Omental fat pad (tissue), 4 donors: ENCODE measurements at places on chromosomes 13 and 19. TPM values are rescaled to one million over a fixed set of nuclear protein-coding genes. Genes with fewer than 3 reads are reported as not detected.

GRCh38 chr13:26525528-26525927, 32.0 kb upstream of the WASF3 start:
- no peak for DNase-seq

DNA sequence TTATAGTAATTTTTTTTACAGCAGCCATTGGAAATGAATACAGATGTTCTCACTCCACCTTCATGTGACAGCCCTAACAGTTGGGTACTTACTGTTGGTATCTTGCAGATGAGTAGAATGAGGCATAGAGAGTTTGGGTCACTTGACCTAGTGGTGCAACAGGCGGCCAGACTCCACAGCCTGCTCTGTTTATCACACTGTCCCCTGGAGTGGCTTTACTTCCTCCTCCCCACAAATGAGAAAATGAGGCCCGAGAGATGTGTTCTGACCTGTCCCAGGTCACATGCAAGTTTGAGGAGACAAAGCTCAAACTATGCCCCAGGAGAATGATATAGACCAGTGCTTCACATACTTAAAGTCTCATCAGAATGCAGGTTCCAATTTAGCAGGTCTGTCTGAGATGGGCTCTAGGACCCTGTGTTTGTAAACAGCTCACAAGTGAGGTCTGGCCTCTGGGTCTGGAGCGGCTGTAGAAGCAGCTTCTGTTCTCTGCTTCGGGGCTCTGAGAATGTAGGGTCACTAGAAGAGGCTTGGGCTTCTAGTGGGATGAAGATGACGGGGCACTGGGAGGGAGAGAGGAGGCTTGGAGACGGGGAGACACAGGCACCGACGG, 37.4 kb upstream of the RCBTB2 start:
- DNase-seq: no peak

The VSTM1 gene
- total RNA-seq: not detected

DNA sequence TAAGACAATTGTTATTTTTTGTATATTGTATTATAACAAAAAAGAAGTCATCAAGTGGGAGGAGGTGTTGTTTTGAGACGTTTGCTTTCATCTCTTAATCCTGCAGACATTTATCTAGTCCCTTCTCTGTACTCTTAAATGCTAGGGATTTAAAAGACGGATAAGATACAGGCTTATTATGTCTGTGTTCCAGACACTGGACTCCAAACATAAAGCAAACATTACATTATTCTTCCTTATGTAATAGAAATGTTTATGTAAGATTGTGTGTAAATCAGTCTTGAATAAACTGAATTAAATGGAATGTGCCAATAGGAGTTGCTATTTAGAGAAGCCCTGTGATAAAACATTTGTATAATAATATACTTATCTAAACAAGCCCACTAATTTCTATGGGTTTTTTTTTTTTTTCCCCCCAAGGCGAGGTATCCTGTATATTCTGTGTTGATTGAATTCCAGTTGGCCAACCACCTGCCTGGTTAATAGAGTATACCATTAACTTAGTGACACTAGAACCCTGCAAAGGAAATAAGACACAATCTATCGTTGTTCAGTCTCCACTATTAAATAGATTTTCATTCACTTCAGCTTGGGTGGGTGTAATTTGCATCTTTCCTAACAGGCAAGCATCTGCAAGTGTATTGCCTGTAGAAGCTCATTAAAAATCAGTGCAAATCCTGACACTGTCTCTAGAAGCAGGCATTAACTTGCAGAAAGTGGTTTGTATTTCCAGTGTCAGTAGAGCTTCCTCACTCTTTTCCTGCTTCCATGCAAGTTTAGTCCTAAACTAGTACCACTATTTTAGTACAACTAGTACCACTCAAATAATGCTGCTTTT, 69.0 kb downstream of the LRCH1 start:
- DNase-seq: no peak
